Stimulated activated CD8-positive, alpha-beta memory T cell treated with anti-CD3 and anti-CD28 coated beads, Interleukin-15, amount 100 ng/mL, for 24 hours (primary cell): ENCODE measurements at places on chromosomes 7 and 10.

DNA sequence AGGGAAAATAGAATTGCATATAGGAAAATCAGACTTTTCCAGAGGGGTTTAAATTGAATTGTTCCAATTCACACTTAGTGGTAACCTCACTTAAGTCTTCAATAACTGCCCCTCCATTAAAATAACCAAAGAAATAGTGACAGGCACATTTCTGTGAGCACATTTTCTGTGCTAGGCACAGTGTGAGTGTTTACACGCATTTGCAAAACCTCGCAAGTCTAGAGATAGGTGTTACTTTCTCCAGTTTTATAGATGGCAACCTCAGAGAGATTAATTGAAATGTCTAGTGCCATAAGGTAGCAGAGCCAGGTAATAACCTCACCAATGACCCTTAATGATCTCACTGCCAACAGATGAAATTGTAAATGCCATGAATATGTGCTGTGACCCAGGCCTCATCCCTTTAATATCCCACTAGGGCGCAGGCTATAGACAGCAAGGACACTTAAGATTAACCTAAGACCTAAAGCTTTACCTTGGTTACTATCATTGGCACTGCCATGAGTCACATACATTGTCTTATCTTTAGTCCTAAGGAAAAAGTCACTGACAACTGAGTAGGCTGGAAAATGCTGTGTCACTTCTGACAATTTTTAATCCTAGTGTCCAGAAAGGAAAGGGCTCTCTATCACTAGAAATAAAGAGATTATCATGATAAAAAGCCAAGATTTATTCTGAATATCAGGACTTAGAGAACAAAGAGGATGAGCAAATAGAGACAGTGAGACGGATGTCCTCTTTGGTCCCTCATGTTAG, 187.8 kb downstream of the PPP1R17 start:
- DNase-seq, result no peak

- DNase-seq, result no peak
Observed at GRCh38 chr10:110978204-110978603, 58.8 kb downstream of the SHOC2 start.

DNA sequence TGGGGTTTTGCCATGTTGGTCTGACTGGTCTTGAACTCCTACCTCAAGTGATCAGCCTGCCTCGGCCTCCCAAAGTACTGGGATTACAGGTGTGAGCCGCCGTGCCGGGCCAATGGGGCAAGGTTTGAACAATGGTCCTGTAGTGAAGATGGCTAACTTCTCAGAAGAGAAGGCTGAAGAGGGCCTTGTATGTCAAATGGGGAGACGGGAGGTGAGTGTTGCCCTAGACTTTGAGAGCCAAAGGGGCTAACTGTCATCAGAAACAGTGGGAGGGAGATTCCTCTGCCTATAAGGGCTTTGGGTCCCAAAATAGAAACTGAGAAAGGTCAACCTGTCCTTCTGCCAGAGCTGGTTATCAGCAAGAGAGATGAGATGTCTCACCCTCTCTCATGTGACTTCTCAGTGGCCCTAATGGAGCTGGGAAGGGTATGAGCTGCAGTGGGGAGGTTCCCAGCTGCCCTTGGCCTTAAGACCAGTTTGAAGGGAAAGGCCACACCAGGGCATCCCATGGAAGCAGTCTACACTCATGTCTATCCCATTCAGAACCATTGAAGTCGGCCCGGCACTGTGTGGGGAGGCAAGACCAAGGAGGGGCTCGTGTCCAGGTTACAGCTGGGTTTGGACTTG, 1.3 kb upstream of the SAMD8 start:
- no peak for DNase-seq

DNA sequence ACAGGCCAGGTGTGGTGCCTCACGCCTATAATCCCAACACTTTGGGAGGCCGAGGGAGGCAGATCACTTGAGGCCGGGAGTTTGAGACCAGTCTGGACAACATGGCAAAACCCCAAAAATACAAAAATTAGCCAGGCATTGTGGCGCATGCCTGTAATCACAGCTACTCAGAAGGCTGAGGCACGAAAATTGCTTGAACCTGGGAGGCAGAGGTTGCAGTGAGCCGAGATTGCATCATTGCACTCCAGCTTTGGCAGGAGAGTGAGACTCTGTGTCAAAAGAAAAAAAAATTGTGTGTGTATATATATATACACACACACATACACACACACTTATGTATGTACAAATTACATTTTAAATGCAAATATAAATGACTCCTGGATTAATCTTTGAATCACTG, 76.8 kb upstream of the LRRN3 start:
- no peak for DNase-seq

DNA sequence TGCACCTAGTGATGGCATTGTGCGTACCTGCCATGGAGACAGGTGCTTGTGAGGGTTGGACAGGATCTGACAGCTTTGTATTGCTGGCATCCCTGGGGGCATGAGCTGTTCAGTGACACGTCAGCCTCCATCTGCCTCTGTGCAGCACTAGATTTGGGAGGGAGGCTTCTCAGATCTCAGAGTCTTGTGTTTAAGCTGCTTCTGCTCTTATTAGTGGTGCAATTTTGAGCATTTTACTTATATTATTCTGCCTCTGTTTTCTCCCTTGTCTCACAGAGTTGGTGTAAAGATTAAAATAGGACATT, 5.1 kb downstream of the ARHGAP22 start:
- DNase-seq, result no peak

DNA sequence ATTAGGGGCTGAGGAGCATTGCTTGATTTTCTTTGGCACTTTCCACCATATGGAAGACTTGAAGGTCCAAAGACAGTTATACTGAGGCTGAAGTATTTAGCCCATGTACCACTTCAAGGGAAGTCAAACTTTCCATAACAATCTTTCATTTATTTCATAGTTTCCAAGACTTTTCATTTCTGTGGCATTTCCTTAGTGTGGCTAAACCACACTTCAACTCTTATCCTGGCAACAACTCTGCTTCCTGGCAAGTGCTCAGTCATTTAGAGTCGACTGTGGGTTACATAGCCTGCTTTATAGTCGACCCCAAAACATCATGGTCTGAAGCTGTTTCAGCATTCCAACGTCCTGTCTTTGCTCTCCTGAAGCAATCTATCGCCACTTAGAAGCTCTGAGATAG, 343.0 kb upstream of the SEMA3D start:
- DNase-seq, result no peak

- DNase-seq, result no peak
Observed at GRCh38 chr7:33792547-33793105, 112.7 kb upstream of the BMPER start.

DNA sequence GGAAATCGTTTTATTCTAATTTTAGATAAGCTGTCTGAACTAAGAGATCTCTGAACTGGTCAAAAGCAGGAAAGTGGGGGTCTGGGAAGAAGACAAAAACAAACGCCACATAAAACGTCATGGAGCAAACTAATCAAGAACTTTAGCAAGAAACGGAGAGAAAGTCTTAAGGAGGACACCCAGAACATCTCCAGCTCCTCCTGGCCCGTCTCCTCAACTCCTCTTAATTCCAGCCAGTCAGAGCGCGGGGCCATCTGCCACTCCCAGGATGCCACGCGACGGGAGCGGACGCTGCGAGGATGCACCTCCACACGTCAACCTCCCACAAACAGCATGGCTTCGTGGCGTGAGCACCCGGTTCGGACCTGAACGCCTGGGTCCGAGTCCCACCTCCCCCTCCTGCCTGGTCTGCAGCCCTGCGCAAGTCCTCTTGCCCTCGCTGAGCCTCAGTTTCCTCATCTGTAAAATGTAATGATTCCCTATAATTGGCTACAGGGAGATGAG, 598 bp downstream of the MMS19 start:
- peak; percentile 48 for DNase-seq

GRCh38 chr10:20446561-20447193, 450.4 kb downstream of the NEBL start:
- DNase-seq, result no peak

- no peak for DNase-seq
Observed at GRCh38 chr7:84701524-84702306, 485.1 kb downstream of the SEMA3D start.

DNA sequence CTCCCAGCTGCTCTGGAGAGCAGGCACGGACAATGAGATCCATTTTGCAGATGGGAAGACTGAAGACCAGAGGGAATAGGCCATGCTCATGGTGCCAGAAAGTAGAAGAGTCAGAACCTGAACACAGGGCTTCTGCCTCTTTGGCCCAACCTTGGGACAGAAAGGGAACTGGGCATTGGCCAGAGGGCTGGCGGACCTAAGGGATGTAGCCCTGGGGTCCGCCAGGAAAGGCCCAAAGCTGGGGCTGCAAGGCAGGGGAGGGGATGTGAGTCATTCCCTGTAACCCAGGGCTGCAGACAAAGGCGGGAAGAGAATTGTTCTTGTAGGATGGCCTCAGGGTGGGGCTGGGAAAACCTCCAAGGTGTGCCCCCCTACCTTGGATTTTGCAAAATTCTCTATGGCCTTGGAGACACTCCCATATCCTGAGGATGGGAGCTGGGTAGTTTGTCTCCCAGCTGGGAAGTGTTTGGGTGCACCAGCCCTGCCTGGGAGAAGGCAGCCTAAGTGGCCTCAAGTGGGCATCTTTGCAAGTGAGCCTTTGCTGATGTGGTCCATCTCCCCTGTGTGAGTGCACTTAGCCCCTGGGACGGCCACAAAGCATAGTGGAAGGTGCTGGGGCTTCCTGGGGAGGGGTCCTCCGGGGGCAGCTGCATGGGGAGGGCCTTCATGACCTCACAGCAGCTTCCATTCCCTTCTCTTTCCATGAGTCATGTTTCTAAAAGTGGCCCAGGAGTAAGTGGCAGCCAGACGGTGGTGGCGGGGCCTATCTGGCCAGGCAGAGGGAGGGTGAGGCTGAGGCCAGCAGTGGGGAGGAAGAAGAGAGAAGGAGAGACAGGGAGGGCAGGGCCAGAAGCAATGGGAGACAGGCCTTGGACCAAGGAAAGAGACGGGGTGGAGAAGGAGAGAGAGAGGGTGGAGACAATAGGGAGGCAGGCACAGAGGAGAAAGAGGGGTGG, 9.2 kb downstream of the AQP1 start:
- no peak for DNase-seq

- DNase-seq, result no peak
Observed at GRCh38 chr7:137757146-137757925, 89.4 kb downstream of the DGKI start.

DNA sequence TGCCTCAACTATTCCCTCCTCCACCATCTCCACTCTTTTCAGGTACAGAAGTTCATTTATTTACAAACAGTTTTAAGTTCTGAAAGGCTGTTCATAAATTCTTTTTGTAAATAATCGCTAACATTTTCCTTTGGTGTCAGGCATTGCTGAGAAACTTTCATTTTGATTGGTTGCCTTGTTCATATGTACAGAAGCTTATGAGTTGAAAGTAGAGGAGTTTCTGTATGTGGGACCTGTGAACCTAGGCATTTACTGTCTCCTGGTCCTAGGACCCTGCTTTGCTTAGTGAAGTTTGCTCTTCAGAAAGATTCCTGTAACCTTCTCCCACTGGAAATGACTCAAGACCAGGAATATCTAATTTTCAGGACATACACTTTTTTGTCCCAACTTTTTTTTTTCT, 30.4 kb downstream of the CCSER2 start:
- no peak for DNase-seq

DNA sequence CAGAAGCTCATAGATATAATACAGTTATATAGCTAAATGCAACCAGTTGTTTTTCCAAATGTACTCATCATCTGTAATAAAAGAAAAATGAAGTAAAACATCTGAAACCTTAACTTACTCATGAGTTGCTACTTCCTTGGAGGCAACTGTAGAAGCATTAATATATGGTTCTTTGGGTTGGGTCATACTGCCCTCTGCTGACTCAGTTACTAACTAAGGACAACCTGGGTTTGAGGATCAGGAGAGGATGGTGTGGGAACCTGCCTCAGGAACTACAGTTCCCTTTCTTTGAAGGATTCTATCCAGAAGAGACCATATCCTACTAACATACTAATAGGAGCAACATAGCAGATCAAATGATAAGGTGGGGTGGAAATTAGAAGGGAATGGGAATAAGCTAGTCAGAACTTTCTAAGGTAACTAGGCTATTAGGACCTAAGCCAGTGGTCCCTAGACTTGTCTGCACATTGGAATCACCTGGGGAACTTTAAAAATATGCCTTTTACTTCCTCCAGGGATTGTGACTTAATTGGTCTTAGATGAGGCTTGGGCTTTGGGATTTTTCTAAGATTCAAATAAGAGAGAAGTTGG, 20.7 kb downstream of the COX15 start:
- DNase-seq, result no peak

GRCh38 chr10:97914171-97914836, 64.7 kb downstream of the GOLGA7B start:
- no peak for DNase-seq

DNA sequence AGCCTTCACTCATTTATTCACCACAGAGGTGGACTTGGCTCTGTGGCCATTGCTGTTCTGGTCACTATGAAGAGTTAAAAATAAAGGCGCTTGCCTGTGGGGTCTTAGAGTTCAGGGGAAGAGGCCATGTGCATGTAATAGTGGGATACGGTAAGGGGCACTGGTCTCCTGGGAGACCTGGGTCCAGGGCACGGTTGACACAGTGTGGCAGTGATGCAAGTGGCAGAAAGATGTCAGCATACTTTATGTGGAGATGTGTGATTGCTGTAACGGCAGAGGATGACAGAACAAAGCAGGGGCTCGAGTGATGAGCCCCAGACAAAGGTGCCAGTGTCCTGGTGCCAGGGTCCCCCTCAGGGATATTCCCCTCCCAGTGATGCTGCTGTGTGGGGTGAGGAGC, 8.6 kb downstream of the ZSCAN25 start:
- no peak for DNase-seq
